Skeletal muscle cell (primary cell): ENCODE measurements at places on chromosomes 13 and 19.

DNA sequence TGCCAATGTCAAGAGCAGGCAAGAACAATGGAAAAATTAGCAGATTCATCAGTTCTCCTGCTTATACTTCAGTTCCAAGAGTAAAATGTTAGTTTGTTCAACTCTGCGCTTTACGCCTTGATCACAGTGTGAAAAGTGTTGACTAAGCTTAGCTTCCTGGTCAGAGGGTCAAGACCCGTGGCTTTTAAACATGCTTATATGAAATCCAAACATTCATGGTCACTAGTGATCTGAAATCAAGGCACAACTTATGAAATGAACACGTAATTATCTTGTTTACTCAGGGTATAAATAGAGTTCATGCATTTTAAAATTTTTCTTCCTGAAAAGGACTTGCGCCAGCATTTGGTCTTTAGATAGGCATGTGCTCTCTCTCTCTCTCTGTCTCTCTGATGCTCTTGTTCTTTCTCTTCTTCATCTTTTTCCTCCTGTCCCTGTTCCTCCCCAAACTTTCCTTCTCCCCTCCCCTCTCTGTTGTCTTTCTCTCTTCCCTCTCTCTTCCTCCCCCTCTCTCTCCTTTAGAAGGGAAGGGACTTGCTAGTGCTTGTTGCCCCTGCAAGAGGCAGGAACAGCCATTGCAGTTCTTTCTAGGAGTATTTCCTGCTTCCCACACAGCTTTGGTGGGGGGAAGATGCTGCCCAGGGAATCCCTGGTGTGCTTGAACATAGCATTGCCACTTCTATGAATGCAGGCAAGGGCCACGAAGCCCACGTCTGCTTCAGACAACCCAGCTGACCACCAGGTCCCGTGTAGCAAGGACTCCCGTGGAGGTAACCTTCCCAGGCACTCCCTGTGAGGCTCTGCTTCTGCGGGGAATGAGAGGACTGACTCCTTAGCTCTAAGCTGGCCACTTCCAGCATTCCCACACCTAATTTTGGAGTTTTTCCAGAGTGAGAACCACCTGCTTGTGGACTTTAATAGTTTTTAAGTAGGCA, 7.1 kb upstream of the ZNF536 start:
- DNase-seq = no peak

DNA sequence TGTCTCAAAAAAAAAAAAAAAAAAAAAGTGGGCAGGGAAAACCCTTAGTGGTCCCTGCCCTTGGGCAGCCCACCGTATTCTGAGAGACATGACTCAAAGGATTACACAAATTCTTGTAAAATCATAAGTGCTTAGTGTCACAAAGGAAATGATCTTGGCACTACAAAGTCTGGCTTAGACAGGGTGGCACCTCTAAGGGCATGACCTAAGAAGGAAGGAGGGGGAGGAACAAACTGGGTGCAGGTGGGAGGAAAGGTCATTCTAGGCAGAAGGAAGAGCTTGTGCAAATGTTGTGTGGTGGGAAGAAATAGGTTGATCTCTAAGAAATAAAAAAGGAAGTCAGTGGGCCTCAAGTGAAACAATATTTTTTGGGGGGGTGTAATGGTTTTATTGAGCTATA, 10.4 kb downstream of the PNPLA6 start:
- DNase-seq = no peak

DNA sequence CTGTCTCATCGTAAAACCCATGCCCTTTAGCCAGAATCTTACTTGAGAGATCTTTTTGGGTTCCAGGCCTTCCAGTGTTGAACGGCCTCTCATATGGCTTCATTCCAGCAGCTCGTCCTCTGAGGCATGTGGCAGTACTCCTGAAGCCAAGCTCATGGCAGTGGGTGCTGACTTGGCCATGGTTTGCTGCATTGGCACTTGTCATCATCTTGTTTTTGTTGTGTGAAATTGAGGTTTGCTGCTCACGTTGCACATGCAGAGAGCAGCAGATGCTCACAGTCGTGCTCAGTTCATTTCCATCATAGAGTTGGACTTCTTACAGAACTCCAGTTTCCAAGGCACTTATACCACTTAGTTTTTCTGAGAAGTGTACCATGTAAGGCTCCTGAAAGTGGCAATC, 14.9 kb downstream of the TEX29 start:
- DNase-seq = no peak

DNA sequence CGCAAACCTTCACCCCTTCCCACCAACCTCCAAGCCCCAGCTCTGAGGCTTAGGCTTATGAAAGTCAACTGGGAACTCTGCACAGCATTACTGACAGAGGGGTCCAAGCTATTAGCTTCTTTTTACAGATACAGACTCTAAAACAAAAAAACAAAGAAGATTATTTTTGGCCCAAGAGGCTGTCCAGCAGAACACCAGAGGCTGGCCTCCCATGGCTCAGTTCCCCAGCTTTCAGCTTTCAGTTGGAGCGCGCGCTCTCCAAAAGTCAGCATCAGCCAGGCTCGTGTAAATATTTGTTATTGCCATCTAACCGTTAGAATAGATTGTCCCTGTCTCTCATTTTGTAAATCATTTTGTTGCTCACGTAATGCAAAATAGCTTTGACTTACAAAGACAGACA, 58.4 kb downstream of the ZIC5 start:
- DNase-seq = no peak

DNA sequence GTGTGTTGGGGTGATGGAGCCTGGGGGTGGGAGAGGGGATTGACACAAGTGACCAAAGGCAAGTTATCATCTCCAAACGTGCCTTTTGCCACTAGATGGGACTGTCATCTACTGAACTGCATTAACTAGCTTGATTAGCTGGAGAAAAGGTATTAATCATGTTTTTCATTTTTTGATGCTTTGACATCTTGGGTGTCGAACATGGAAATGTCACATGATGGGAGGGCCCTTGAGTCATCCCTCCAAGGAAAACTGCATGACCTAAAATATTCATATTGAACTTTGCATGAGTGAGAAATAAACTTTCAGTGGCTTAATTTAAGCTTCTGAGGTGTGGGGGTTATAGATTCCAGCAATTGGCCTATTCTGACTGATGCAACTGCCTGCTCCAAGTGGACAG, 73.3 kb downstream of the ALOX5AP start:
- DNase-seq = no peak

GRCh38 chr19:58330458-58330857, 3.7 kb downstream of the ZSCAN22 start:
- no peak for DNase-seq

DNA sequence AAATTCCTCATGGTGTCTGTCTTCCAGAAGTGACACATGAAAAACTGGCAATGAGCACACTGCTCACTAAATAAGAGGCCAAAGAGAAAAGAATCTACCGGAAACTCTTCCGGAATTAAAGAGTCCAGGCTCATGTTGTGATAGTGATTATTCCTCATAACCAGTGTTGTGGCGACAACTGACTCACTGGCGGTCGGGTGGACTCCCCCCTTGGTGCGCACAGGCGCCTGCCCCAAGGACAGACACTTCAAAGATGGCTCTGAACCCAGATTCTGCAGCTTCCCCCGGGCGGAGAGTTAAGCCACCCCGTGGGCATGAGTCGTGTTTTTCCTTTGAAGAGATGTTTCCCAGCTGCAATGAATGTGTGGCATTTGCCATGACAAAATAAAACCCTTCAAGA, 10.3 kb downstream of the IL17D start:
- peak; percentile 21 for DNase-seq

- DNase-seq = peak; percentile 57
These were observed 53.3 kb downstream of the RFX2 start for GRCh38 chr19:6056801-6057650.

DNA sequence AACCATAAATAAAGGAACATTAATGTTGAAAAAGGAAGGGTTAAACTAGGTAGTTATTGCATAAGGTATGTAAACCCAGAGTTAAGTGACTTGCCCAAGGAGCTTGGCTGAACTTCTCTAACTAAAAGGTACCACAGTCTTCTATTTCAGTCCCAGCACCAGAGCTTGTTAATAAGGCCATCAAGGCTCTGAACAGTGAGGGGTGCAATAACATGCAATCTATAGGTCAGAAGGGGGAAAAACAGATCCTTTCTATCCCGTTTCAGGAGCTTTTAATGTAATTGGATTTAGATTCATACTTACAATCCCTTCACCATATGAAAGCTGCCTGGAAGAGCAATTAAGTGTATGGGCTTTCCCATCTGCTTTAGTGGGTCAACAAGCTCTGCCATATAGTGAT, 441.5 kb upstream of the SPRY2 start:
- DNase-seq = no peak

GRCh38 chr13:41137241-41137640, 4.6 kb upstream of the KBTBD6 start:
- no peak for DNase-seq

DNA sequence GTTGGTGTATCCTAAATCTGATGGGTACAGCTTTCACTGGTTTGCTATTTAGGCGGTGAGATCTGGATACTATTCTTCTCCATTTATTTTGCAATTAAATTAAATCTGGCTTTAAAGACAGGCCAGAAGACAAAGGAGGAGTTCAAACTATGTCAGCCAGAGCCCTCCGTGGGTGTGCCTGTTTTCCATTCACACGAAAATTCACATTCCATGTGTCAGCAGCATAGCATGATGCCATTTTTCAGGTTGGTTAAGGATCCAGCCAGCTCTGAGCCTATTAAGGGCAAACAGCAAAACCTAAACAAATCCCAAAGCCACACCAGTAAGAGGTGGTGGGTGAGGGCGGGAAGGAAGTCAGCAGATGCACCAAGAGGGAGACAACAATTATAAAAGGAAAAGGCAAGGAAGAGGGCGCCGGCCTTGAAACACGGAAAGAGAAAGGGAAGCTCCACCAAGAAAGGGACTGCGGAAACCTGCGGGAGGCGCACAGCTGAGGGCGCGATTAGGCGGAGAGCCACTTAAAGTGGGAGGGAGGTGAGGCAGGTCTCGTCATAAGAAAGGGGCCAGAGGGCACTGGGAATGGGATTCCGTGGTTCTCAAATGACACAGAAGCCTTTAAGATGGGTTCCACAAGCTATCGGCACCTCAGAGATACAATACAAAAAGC, 43.0 kb downstream of the CARS2 start:
- DNase-seq = no peak

DNA sequence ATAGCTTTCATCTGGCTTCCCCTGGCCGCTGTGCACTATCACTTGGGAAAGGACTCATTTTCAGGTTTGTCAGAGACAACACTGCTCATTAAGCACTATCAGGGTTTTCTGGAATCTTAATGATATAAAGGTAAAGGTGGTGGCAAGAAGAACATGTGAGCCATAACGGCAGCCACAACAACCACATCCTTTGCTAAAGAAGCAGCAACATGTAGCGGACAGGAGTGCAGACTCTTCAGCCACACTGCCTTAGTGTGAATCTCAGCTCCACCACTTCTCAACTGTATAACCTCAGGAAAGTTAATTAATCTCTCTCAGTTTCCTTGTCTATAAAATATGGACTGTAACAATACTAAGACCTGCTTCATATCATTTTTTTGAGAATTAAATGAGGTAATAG, 24.1 kb upstream of the MIR17HG start:
- no peak for DNase-seq

DNA sequence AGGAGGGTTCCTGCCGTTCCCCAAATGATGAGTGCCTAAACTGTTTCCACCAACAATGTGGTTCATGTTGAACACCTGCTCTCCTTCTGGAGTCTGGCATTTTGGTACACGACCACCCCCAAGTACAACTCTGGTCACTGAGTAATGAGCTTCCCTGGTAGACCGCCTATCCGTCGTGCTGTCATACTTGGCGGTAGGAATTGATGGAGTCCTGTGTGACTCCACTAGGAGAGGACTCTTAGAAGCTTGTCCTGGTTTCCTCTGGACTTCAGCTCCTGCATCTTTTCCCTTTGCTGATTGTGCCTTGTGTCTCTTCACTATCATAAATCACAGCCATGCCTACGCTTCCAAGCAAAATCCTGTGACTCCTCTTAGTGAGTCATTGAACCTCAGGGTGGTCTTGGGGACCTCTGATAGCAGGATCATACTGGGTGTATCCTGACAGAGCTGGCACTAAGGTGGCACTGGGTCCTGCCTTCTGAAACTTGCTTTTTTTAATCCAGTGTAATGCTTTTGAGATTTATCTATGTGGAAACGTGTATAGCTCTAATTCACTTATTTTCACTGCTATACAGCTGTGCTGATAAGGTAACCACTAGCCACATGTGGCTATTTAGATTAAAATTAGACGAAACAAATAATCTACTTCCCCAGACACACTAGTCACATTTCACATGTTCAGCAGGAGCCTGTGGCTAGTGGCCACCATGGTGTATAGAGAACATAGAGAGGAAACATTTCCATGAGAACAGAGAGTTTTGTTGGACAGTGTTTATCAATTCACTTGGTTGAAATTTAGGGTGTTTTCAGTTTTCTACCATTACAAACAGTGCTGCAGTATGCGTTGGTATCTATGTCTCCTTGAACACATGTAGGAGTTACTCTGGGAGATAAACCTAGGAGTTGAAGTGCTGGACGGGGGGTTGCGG, 6.1 kb upstream of the ASF1B start:
- DNase-seq = no peak

DNA sequence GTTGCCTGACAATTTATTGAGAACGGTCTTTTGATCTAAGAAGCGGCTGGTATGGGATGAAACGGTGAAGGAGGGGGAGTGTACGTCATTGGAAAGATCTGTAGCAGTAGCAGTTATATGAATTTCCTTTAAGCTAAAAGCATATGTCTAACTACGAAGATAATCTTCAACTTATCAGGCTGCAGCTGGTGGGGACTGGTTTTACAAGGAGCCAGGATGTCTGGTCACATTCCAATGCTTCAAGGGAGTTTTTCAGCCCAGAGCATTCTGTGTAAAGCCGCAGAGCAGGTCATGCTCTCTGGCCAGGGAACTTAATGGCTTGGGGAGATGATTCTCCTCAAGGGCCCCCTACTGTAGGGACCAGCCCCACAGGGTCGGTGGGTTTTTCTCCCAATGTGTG, 29.2 kb downstream of the CLEC4M start:
- no peak for DNase-seq

- peak; percentile 14 for DNase-seq
These were observed 25.0 kb upstream of the VWA8 start for GRCh38 chr13:41985788-41986508.

GRCh38 chr19:37468961-37469777, at the start of gene ZNF570:
Gene ZNF570, plus strand, starts transcription at chr19:37469356. Its CDS starts 999 bp downstream, at chr19:37470355.
- peak; percentile 56 for DNase-seq

- DNase-seq = no peak
These were observed 17.1 kb downstream of the PNMA8A start for GRCh38 chr19:46454244-46454643.

DNA sequence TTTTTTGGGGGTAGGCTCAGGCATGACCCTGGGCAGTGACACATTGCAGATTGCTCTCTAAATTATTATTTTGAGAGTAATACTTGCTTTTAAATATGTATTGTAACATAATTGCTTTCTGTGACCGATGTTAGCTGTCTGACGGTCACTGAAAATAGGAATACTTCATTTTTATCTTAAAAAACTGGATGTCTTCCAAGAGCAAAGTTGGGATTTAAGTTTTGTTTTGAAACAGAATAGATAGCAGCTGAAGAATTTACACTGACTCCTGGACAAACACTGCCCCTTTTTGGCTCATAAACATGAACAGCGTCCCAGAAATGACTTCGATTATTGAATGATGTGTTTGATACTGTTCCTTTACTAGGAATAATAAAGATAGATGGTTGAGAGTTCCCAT, 535.9 kb downstream of the GPC5 start:
- no peak for DNase-seq
